Activated naive CD4-positive, alpha-beta T cell treated with anti-CD3 and anti-CD28 coated beads for 36 hours (primary cell): ENCODE measurements at places on chromosomes 6 and 20.

DNA sequence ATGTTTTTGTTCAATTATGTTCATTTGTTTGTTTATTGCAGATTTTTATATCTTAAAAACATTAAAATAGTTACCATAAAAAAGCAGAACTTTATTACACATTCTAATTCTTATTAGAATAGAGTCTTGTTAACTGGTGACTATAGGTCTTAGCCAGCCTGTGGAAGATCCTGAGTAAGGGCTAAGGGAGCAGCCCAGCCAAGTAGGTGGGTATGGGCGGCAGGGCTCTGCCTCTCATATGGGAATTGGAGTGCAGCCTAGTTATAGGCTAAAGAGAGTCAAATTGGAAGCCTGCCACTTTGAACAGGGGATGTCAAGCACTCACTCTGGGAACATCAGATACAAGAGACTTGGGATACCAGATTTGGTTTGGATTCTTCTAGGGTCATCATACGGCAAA lies 10.5 kb upstream of the HSF2 start:
- no peak for DNase-seq

DNA sequence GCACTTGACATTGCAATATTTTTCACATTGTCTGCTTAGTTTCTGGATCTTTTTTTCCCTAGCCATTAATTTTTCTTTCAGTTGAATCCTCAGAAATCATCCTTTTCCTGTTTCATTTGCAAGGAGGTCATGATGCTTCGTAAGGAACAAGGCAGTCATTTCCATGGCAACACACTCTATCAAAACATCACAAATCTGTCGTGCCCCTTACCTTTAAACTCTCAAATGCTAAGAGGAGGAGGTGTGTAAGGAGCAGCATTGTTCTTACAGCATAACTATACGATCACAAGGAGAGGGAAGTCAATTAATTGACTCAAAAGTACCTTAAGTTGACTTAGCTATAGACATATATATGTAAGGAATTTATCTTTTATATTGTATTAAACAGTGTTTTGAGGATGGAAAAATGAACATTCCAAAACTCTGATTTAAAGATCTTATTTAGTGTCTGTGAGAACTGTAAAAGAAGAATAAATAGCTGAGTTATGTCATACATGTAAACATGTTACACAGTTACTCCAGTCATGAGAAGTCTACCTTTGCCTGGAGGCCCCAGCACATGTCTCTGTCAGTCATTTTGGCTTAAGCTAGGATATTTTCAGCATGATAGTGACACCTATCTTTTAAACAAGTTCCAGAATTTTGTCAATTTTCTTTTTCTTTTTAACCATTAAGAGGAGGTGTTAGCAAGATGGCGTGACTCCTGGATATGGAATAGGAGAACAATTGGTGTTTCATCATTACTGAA lies 41.6 kb downstream of the CDKAL1 start:
- DNase-seq, result no peak

DNA sequence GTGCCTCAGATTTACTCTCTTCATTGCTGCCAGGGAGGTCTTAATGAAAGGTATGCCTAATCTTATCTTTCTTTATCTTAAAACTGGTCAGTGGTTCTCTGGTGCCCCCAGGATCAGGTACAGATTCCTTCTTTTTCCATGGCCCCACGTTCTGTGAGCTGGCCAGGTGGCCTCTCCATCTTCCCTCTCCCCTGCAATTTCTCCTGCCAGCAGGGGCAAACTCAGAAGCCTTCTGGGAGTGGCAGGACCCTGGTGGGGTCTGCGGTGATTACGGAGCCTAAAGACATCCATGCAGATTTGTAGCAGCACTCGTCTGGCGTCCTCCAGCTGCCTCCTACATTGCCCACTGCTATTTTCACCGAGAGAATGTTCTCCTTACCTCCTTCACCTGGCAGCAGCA lies 95.8 kb downstream of the CCDC170 start:
- no peak for DNase-seq

DNA sequence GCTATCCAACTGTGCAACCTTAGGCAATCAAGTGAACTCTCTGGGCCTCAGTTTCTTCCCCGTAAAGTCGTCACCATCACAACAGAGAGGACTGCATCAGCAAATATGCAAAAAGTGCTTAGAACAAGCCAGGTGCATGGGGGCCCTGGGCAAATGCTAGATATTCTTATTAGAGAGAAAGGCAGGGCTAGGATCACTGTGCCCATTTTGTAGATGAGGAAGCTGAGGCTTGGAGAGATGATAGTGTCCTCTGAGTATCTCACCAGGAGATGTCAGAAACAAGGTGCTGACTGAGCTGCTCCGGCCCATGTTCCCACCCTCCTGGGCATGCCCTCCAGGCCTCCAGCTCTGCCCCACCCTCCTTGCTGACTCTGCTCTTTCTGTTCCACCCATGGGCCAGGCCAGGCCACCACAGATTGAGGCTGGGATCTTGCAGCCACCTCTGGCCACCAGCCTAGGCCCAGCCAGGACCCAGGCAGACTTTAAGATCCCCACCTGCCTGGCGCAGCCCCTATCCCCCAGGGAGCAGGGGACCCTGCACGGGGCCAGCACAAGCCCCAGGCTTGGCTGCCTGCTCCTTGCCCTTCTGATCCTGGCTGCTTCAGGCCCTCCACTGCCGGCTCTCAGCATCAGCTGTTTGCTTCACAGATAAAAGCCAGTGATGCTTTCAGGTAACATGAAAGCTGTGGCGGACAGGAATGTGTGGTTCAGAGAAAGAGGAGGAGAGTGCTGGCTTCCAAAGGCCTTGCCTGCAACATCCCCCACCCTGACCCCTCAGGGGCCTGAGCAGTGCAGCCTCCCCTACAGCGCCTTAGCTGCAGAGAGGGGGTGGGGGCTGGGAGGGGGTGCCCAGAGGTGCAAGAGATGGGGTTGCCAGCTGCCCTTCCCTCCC lies 47.6 kb downstream of the GRM4 start:
- DNase-seq, result no peak

- no peak for DNase-seq
Measured at GRCh38 chr6:32082478-32082877, 26.7 kb downstream of the TNXB start.

DNA sequence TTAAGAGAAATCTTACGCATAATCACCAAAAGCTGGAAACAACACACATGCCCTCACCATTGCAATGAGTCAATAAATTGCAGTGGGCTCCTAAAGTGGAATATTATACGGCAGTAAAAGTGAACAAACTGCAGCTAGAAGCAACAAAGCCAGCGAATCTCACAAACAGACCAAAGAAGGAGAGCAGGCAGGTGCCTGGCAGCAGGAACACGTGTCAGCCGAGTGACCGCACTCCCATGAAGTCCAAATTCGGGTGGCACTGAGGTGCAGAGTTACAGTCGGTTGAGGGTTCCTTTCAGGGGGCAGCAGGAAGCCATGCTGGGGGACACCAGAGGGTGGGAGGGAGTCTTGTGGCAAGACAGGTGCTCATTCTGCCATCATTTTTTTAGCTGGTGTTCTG lies 313.1 kb downstream of the TAF4 start:
- DNase-seq, result no peak

GRCh38 chr6:138491017-138491416 lies 8.3 kb downstream of the NHSL1 start:
- DNase-seq, result no peak

DNA sequence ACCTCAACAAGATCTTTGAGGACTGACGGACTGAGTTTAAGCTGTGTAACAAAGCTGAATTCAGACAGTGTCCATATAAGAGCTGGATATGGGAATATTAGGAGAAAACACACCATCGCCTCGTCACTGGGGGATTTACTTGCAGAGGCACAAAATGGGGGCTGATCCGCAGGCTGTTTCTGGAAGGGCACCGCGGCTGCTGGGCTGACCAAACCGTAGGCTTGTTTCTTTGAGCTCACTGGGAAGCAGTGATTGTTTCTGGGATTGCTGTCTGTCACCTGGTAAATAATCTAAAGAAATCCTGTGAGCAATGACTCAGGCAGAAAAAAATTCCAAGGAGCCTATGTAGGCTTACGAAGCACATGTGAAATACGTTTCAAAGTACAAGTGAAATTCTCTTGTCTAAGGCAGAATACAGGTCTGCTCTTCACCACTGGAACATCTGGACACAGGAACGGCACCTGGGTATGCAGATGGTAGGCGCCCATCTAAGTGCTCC lies 63.9 kb upstream of the MPC1 start:
- DNase-seq, result no peak

GRCh38 chr6:160455081-160455480 lies 106.9 kb downstream of the SLC22A3 start:
- DNase-seq, result no peak

- DNase-seq, result no peak
Measured at GRCh38 chr6:21263531-21264287, 329.8 kb upstream of the SOX4 start.

DNA sequence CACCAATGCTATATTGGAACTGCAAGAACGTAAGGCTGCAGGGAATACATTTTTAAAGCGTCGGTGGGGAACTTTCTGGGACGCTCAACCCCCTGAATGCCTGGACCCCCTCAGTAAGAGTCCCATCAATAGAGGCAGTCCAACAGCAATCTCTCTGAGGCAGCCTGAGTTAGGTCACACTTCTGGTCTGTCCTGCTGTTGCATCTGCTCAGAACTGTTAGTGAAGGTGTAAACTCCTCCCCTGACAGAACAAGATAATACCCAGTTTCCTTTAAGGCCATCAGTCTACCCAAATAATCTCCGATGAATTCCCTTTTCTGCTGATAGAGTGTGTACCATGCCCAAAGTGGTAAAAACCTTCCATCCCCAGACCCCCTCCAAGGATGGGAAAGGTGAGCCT lies 1.1 kb upstream of the RNGTT start:
- DNase-seq, result no peak

GRCh38 chr6:110387986-110388385 lies 27.4 kb downstream of the DDO start:
- no peak for DNase-seq

DNA sequence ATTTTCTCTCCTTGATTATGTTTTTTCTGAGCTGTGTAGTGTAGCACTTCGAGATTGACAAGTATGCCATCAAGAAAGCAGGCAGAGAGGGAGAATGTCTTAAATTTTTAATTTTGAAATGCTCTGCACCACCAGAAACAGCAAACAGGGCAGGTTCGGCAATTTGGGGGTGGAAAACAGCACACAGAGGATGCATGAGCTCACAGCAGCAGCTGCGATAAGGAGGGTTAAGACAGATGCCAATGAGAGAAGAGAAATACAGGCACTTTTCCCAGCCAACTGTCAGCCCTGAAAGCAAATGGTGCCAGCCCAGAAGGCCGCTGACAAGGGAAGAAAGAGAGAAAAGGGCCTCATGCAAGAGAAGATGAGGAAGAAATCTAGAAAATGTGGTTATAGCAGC lies 15.1 kb upstream of the SNRPB2 start:
- DNase-seq, result no peak

- no peak for DNase-seq
Measured at GRCh38 chr6:155604991-155605390, 149.4 kb upstream of the NOX3 start.

- no peak for DNase-seq
Measured at GRCh38 chr6:93580446-93580845, 161.1 kb upstream of the EPHA7 start.

DNA sequence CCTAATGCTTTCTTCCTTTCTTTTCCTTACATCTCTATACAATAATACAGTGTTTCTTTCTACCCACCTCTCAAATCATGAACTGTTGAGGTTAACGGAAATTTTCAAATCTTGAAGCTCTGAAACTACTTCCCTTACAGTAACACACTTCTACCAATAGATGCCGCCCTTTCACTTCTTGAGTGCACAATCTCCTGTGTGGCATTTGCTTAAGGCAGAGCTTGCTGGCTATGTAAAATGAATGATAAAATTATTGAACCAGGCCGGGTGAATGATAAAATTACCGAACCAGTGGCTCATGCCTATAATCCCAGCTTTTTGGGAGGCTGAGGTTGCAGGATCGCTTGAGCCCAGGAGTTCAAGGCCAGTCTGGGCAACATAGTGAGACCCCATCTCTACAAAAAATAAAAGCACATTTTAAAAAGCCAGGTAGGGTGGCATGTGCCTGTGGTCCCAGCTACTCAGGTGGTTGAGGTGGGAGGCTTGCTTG lies 56.8 kb downstream of the KCNS1 start:
- DNase-seq, result peak; percentile 59

- DNase-seq, result no peak
Measured at GRCh38 chr6:44269921-44270525, at the start of gene TMEM151B. TSS of gene TMEM151B (plus strand) at chr6:44270450. CDS start at chr6:44270743, 293 bp downstream.

DNA sequence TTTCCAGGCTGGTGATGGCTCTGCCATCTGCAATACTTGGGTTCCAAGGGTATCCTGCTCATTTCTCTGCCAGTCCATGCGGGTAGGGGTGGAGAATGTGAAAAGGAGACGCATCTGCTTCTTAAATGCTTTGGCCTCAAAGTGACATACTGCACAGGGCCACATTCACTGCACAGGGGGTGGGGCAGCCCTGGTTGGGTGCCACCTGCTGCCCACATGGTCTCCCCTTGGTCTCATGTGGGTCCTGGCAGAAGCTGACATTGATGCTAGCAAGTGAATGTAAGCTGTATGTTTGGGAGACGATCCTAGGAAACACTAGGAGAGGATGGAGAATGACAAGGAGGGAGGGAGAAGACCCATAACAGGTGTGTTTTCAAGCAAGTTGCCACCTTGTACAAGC lies 140.9 kb downstream of the EDN3 start:
- DNase-seq, result no peak

GRCh38 chr6:128152551-128152950 lies 251.7 kb upstream of the THEMIS start:
- no peak for DNase-seq

DNA sequence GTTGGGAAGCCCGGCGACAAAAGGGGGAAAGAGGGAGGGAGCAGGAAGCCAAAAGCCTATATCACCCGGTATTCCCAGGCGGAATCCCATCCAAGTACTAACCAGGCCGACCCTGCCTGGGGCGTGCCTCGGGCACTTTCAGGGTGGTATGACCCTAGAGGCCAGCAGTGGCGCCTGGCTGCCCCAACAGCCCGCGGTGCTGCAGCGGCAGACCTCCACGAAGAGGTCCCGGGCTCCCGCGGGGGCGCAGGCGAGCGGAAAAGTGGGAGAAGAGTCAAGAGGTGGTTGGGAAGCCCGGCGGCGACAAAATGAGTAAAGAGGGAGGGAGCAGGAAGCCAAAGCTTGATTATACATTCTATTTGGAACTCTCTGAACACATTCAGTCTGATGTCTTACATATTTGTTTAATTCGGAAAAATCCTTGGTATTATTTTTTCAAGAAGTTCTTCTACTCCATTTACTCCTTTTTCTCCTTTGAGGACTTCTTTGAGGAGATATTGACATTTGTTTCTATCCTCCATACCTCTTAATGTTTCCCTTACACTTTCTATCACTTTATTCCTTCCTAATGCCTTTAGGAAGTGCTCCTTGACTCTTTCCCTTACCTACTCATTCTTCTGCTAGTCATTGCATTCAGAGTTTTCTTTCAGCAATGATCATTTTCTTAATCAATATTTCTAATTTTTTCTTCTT lies 11.5 kb downstream of the TREML4 start:
- no peak for DNase-seq
